Pulmonary artery endothelial cell (primary cell): ENCODE measurements at places on chromosomes 6 and 20. TPM values are rescaled to one million over a fixed set of nuclear protein-coding genes. Genes with fewer than 3 reads are reported as not detected.

Gene C20orf204
- 1.7 and 1.9 TPM in 2 replicates for total RNA-seq

Gene VARS1
- total RNA-seq: 73.2 and 74.0 TPM in 2 replicates

Gene SMLR1
- total RNA-seq: not detected in 2 replicates

Gene BTN1A1
- total RNA-seq: not detected in 2 replicates

Gene GLP1R
- total RNA-seq: not detected in 2 replicates

Gene SLC22A16
- not detected in 2 replicates for total RNA-seq

Gene SLC35D3
- not detected in 2 replicates for total RNA-seq

Gene TFAP2B
- total RNA-seq: not detected in 2 replicates

Gene CMTR1
- total RNA-seq: 32.6 and 61.9 TPM in 2 replicates

Gene MAP1LC3A
- 17.5 and 22.0 TPM in 2 replicates for total RNA-seq

Gene SDC4
- 24.6 and 32.4 TPM in 2 replicates for total RNA-seq

Gene KHDC1L
- total RNA-seq: not detected in 2 replicates

Gene OPN5
- not detected in 2 replicates for total RNA-seq
